ENCODE measurements at places on chromosomes 6 and 20.

GRCh38 chr20:973785-974194 is 28.3 kb downstream of the RSPO4 start:
- DNase-seq = peak; percentile 8

GRCh38 chr6:84453499-84453898 is 226.1 kb upstream of the CEP162 start:
- no peak for DNase-seq

- DNase-seq = peak; percentile 20
Measured at GRCh38 chr6:106025655-106026054, 60.5 kb upstream of the PRDM1 start.

GRCh38 chr6:157312757-157313156 is 10.6 kb downstream of the TMEM242 start:
- DNase-seq = no peak

GRCh38 chr20:55936209-55936595 is 69.1 kb downstream of the CBLN4 start:
- DNase-seq = no peak

DNA sequence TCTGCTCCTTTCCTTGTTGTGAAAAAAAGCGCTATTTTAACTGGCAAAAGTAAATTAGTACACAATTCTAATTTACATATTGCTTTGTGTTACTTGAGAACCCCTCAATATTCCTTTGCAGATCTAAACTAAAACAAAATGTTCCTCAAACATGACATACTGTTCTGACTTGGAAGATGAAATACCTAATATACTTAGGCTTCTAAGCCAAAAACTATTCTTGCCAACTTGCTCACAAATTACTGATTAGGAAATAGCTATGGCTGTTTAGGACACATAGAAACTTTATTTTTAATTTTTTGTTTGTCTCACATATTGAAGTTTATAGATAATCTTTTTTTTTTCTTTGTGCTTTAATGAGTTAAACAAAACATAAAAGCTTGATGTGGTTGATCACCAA is 542.2 kb downstream of the GRIK2 start:
- DNase-seq = no peak

DNA sequence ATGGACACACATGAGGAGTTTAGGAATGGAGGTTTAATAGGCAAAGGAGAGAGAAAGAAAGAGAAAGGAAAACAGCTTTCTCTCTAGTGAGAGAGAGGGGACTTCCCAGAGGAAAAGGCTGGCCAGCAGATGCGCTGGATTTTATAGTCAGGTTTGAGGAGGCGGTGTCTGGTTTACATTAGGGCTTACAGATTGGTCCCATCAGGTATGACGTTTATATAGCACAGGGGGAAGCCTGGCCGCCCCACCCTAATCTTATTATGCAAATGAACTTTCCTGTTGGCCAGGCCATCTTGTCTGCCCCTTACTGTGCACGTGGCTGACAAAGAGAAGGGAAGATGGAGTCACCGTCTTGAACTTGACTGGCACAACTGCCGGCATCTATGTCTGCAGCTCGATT is 86.6 kb upstream of the QKI start:
- DNase-seq = peak; percentile 54

- DNase-seq = no peak
Measured at GRCh38 chr6:101666256-101666655, 272.7 kb downstream of the GRIK2 start.

DNA sequence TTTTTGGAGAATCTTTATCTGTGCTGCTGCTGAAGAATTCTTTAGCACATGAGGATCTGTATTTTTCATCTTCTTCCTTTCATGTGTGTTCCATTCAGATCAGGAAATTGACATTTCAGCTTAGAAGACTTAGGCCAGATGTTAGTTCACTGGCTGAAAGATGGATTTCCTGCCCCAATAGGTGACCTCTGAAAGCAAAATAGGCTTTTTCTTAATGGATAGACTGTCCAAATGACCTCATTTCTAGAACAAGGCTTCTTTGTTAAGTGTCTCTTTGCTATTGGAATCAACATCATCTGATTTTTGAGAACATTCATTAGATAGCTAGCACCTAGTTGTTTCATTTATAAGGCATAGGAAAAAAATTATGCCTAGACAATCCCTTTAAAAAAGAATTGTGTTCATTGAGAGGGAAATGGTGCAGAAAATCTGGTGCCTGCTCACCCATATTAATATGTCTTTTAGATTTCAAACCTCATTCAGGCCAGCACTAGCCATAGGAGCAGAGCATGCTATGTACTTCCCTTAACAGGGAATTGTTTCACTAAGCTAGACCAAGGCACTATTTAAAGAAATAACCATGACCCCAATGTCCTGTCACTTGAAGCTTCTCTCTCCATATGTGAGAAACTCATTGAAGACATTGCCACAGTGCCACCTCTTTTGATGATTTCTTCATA is 13.6 kb upstream of the SASH1 start:
- DNase-seq = no peak

GRCh38 chr6:163577404-163577803 is 162.9 kb downstream of the QKI start:
- no peak for DNase-seq

- no peak for DNase-seq
Measured at GRCh38 chr6:54587277-54587676, 259.3 kb upstream of the FAM83B start.

DNA sequence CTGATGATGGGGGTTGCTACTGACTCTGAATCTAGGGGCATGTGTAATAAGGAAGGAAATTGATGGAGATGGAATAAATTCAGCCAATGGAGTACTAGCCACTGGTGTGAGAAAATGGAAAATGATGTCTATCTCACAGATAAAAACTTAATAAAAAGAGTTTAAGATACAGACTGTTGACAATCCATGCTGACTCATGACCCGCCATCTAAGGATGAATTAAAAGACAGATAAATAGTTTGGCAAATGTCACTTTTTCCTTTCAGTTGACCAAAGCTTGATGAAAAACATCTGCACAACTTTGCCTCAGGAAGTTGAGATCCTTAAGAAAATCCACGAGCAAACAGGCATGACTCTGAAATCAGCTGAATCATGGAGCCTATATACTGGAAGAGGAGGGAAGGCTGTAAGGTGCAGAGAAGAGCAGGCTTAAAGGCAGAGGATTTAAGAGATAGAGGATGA is 82.6 kb upstream of the BMP5 start:
- peak; percentile 55 for DNase-seq
